ENCODE measurements at places on chromosomes 2 and 18.

DNA sequence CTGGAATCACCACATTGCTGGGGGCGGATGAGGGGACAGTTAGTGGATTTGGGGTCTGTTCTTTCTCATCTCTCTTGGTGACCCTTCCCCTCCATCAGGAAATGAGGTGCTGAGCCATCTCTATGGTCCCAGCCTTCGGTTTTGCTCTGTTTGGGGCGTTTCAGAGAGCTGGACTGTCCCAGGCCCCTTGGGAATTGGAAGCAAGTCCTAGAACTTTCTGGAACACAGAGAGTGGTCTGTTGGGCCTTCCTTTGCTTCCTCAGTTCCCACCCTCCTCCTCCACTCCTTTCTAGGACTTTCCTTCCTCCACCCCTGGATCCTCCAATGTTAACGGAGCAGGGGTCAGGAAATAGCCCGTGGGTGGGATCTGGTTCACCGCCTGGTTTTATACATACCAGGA, 17.0 kb downstream of the RRM2 start:
- no peak for DNase-seq

DNA sequence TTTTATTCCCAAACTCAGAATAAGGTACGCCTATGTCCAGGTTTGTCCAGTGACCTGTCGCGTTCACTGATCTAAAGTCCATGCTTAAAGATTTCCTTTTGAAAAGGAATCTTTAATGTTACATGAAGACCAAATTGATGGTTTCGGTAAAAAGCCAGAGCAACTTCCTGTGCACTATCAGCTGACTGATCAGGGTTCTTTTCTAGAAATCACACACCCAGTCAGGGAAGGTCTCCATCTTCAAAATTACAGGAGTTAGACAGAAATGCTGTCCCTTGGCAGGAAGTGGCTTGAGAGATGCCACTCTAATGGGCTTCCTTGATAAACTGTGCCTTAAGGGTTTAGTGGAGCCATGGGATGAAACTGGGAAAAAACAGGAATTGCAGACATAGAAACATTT, 14.7 kb upstream of the ARHGAP25 start:
- no peak for DNase-seq

GRCh38 chr2:162063281-162063680, 10.7 kb downstream of the DPP4 start:
- DNase-seq = no peak

DNA sequence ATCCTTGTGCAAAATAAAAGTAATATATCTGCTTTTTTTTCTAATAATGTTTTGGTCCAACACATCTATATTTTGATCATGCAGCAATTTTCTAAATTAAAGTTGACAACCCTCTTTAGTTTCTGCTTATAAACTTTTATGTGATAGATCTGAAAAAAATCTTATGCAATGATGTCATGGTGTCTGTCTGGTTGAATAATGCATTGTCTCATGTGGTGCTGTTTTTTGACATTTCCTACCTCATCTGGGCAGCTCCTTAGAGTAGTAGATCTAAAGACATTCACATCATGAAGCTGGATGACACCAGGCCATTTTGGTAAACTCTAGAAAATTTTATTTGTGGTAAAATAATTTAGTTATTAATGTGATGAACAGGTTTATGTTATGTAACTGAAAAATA, 106.8 kb upstream of the FN1 start:
- DNase-seq = no peak

- DNase-seq = no peak
Observed at GRCh38 chr2:201768918-201769317, 11.8 kb downstream of the ALS2 start.

- DNase-seq = no peak
Observed at GRCh38 chr18:6624271-6624660, 105.2 kb upstream of the ARHGAP28 start.

GRCh38 chr18:57433934-57434535, 1.1 kb upstream of the ONECUT2 start:
- no peak for DNase-seq

DNA sequence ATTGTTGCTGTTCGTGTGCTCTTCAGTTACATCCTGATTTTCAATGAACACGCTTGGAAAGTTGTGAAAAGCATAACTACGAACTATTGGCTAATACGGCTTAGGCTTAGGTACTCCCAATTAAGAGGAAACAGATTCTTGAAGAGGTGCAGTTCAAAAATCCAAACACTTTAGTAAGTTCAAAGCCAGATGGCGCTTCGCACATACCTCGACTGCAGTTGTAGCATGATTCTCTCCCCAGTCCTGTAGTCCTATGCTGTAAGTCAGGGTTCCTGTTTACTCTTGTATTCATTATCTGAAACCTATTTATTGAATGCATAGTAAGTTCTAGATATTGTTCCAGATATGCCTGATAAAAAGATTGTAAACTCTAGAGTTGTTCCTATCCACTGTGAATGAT, 165.2 kb downstream of the TRIB2 start:
- no peak for DNase-seq

DNA sequence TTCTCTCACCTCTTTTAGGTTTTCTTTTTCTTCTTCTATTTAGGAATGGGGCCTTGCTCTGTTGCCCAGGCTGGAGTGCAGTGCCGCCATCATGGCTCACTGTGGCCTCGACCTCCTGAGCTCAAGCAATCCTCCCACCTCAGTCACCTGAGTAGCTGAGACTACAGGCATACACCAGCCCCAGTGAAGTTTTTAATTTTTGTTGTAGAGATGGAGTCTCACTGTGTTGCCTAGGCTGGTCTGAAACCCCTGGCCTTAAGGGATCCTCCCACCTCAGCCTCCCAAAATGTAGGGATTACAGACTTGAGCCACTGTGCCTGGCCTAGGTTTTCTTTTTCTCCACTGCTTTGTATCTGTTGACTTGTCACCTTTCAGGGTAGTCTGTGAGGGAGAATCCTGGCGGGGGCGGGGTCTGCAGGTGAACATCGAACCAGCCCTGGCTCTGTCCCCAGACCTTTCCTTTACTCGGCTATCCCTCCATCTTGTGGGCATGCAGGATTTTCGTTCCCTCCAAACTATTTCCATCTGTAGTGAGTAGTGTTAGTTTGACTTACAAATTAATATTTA, 21.7 kb downstream of the NCK2 start:
- no peak for DNase-seq

DNA sequence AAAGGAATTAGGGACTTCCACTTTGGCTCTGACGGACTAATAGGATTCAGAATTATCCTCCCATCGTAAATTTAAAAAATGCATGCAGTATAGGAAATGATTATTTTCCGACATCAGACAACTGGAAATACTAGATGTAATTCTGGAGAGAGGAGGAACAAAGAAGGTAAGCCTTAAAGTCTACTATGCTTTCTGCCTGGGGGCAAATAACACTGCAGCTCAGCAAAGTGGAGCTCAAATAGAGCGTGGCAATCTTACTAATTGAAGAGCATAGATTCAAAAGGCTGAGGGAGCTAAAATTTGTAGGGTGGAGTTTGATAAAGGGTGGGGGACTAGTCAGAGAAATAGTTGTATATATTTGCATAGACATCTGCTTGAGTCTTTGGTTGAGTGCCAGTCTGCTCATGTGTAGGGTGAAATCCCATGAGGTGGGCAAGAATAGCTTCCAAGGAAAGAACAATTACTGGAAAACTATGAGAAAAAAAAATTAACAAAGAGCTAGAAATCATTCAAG, 23.8 kb downstream of the COPS8 start:
- DNase-seq = no peak

DNA sequence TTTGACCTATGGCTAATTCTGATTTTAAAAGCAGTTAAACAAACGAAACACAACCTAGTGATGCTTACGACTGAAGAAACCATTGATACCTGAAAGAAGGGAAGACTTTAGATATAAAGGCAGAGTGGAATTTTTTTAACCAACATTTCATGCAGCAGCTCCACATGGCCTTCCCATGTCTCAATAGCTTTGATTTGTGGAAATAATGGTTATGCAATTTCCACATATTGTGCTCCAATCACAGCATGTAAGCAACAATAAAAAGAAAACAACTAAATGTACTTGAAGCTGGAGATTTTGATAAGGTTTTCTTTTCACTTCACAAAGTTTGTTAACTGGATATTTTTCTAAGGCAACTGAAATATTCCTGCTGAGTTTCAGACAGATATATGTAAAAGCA, 82.0 kb upstream of the SLC39A10 start:
- no peak for DNase-seq

GRCh38 chr2:158432117-158432516, 24.4 kb downstream of the CCDC148 start:
- no peak for DNase-seq

- no peak for DNase-seq
Observed at GRCh38 chr2:215407590-215408264, 28.1 kb downstream of the FN1 start.

- no peak for DNase-seq
Observed at GRCh38 chr2:37766106-37766505, 94.7 kb upstream of the CDC42EP3 start.

- no peak for DNase-seq
Observed at GRCh38 chr2:120461092-120461491, 115.2 kb downstream of the INHBB start.

- DNase-seq = no peak
Observed at GRCh38 chr2:239946864-239947728, 78.0 kb downstream of the NDUFA10 start.

GRCh38 chr2:9908639-9909038, 42.9 kb upstream of the GRHL1 start:
- DNase-seq = no peak

DNA sequence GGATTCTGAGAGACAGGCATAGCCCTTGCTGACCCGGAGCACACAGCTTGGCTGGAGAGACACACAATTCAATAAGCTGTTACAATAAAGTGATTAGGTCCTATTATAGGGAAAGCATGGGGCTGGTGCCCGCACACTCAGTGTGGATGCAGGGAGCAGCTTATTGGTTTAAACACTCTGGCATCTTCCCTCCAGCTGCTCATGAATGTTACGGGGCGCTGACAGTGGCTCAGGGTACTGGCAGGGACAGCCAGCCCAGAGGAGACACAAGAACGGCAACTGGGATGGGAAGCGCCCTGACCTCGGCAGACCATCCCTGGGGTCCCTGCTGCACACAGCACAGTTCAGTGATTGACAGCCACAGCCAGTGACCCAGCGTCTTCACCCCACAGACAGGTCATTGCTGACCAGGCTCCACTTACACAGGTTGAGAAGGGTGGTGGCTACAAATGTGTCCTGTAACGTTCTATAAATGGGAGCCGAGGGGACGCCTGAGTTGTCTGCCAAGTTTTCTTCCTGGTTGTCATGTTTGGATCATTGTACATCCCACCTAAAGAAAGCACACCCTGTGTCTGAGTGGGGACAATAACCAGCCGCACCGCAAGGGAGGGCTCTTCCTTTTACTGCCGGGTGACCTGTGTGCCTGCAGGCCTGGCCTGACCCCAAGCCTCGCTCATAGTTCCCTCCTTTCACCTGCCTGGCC, 60.3 kb downstream of the SH3BP4 start:
- no peak for DNase-seq

DNA sequence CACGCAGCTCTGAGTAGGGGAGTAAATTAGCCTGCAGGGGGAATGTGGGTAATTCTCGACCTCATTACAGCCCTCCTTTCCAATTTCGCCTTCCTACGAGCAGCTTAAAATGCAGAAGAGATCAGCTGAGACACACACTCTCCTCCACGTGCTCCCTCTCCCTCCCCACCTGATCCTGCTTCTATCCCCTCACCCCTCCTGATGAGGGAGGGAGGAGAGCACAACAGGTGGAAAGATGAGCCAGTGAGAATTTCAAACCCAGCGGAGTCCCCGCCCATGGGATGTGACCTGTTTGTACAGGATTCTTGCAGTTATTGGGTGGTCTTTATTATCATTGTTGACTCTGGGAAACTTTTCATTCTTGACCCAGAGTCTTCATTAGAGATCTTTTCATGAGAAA, 35.5 kb downstream of the DDX18 start:
- DNase-seq = no peak

- DNase-seq = no peak
Observed at GRCh38 chr2:119522671-119523070, 1.6 kb downstream of the SCTR start.

DNA sequence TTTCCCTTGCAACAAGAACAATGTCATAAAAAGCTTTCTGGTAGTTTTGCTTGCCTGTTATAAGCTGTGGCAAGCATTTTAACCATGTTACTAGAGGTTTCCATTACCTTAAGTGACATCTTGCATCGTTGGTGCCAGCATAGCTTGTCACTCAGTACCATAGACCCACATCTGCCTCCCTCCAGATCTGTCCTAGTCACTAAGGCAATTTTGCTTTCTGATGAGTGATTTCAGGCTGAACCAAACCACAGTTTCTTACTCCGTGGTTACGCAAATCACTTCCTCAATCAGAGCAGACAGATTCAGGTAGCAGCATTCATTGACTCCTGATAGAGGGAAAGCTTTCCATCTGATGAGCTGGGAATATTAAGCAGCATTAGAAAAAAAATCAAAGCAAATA, 1057.5 kb upstream of the FAM98A start:
- DNase-seq = no peak

GRCh38 chr2:177211169-177211568, 1.4 kb upstream of the HNRNPA3 start:
- no peak for DNase-seq

DNA sequence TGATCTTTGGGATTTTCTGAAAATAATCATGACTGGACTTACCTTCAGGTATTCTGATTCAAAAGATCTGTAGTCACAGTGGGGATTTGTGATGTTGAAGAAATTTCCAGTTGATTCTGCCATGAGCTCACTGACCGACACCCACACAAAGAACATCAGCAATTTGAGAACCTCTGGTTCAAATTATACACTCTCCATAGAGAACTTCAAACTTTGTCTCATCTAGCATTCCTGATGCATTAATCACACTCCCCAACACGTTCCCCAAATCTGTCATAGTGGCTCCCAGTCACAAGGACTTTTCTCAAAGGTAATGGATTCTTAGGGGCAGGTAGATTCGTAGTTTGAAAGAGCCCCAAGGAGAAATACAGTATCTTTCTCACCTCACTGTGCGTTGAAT, 584.3 kb downstream of the FBXO15 start:
- no peak for DNase-seq

- no peak for DNase-seq
Observed at GRCh38 chr2:232325324-232326273, 53.0 kb upstream of the ALPP start.
